RKO (cell line): ENCODE measurements at places on chromosomes 5 and 9.

- no peak for DNase-seq
Measured at GRCh38 chr5:176692326-176692725, 45.0 kb downstream of the TSPAN17 start.

DNA sequence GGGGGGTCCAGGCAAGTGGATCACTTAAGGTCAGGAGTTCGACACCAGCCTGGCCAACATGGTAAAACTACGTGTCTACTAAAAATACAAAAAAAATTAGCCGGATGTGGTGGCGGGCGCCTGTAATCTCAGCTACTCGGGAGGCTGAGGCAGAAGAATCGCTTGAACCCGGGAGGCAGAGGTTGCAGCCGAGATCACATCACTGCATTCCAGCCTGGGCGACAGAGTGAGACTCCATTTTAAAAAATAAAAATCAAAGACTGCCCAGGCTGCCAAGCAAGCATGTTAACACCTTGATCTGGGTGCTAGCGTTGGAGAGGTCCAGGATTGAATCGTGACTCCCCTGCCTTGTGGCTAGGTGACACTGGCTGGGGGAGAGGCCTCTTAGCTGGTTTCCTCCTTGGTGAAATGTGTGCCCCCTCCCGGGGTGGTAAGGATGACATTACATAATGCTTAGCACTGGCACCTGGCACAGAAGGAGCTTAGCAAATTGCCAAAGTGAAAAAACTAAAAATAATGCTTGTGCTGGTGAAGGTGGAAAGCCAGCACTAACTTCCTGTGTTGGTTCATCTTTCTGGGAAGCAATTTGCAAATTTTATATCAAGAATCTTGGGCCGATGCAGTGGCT lies 2.2 kb upstream of the CIZ1 start:
- DNase-seq: no peak

DNA sequence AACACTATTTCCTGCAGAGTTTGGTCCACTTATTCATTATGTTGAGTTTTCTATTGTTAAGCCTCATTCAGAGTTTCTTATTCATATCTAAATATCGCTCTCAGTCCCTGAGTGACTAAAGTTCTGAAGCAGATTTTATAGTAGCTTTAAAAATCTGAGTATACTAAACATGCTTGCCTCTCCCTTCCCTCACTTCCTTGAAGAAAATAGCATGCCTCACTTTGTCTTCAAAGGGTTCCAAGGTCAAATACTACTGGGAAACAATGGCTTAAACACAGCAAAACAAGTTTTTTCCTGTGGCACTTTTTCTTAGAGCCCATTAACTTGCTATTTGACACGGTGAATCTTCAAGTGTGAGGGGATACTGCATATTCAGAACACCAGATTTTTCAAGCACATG lies 41.1 kb upstream of the DAB2 start:
- DNase-seq: no peak

DNA sequence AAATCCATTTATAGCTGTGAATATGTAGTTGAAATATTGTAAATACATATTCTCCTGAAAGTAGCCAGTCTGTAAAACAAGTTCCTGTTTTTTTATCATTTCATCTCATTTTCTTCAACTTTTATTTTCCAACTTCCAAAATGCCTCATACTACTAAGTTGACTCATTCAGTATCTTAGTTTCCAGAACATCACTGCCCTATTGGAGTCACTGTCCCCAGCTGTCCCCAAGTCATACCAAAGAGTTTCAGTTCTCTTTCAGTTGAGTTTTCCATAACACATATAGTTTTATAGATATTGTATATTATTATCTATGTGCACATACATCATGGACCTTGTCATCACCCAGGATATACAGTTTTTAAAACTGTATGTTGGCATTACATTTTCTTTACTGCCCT lies 261.7 kb downstream of the CDH12 start:
- no peak for DNase-seq

GRCh38 chr5:97923496-97923895 lies 740.4 kb upstream of the RIOK2 start:
- DNase-seq: no peak

DNA sequence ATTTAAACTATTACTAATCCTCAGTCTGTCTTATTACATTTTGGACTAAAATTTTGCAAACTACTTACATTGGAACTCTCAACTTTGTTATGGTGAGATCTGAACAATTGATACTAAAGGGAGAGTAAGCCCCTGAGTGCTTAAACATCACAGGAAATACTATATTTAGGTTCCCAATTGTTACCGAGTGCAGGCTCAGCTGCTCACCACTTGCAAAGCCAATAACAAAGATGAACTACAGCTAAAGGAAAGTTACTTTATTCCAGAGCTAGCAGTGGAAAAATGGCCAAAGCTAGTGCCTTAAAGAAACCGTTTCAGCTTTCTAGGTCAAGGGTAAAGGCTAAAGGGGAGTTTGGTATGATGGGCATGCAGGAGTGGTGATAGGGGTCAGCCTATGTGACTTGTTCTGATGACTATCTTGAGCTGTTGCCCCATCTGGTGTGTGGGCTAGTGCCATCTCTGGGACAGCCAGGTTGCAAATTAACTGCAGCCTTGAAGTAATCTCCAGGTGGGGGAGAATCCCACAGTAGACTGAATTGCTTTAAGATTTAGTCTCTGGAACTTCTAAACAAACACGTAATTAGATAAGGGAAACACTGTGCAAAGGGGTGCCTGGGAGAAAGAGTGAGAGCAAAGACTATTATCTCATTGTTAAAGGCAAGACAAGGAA lies 7.8 kb upstream of the NDUFB6 start:
- DNase-seq: no peak

GRCh38 chr5:178313316-178313715 lies 80.7 kb upstream of the PHYKPL start:
- no peak for DNase-seq

DNA sequence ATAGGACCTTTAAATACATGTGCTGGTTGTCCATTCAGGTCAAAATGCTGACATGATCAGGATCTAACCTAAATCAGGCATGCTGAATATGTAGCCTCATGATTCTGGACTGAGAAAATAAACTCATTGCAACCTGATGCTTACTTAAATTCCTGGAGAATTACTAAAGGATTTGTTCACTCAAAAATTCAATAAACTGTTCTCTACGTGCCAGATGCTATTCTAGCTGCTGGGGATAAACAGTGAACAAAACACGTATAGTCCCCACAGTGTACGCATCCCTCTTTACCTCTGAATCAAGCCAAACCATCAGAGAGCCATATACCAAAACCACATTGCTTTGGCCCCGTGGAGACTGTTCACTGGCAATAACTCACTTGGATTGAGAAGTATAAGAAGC lies 6.1 kb downstream of the SCAI start:
- DNase-seq: no peak

DNA sequence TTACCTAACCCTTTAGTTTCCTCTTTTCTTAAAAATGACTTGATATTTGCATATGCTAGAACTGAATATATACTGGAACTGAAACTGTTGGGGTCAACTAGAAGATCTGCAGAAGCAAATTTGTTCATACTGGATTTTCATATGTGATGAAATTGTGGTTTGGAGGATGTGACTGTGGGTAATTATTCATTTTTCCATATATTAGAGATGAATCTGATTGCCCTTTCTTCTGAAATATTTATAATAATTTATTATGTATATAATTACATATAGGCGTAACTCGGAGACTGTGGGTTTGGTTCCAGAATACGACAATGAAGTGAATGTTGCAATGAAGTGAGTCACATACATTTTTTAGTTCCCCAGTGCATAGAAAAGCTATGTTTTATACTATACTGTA lies 149.1 kb downstream of the ATP10B start:
- DNase-seq: no peak

DNA sequence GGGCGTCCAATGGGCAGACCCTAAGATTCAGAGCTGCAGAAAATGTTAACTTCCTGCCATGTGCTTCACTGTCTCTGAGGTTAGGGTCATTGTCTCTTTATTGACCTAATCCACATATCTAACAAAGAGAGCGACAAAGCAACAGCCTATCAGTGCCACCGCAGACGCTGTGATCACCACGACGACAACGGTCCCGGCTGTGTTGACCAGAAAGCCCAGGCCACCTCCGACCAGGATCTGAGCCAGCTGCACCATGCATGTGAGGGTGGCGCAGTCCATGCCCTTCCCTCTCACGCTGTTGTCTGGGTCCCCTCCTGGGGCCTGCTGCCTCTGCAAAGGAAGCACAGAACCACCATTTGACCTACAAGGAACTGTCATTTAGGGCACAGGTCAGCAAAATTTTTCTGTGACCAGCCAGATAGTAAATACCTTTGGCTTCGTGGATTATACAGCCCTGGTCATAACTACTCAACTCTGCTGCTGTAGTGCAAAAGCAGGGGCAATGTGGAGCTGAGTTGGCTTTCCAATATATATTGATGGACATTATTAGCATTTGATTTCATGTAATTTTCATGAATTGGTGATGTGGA lies 8.5 kb downstream of the RXFP3 start:
- no peak for DNase-seq

DNA sequence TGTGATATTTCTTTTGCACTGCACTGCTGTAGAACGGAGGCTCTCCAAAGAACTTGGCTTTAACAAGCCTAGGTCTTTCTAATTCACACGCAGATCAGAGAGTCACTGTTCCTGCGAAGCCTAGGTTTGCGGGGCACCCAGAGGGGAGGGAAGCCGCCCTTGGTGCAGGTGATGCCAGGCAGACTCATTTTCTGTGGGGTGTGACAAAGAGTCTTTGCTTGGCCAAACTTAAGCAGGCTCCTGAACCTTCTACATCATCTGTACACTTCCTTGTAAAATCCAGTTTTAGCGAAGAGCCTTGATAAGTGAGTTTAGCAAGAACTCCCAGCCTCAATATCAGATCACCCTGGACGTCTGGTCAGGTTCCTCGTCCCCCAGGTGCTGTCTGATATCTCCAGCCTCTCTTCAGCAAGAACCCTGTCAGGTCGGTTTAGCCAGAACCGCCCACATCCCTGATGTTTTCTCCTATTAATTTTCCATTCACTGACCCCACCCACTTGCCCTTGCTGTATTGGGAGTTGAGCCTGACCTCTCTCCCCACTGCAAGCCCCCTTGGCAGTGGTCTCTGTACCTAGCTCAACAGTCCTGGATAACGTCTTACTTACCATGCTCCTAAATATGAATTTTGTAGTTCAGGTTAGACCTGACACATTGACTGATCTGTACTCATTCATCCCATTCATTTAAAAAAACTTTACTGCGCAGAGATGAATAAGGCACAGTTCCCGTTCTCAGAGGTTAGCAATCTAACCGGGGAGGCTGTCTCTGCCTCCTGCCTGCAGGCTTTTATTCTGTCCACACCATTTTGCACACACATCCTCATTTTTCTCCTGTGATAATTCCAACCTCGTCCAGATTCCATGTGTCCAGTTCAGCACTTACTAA lies 880 bp upstream of the UBAC1 start:
- DNase-seq: no peak
